PC-9 (cell line): ENCODE measurements at places on chromosomes 4 and X. TPM values are rescaled to one million over a fixed set of nuclear protein-coding genes. Genes with fewer than 3 reads are reported as not detected.

- no peaks in the 10 kb centered on the region for H3K36me3 ChIP-seq
- H3K4me1 ChIP-seq: no peaks in the 10 kb centered on the region
- no peak overlapping the region for H3K4me3 ChIP-seq
- H3K27me3 ChIP-seq: no peaks in the 10 kb centered on the region
Observed at GRCh38 chrX:15574017-15574416, 26.7 kb downstream of the ACE2 start.

The RBM10 gene
- 31.9 and 34.8 TPM in 2 replicates for total RNA-seq

DNA sequence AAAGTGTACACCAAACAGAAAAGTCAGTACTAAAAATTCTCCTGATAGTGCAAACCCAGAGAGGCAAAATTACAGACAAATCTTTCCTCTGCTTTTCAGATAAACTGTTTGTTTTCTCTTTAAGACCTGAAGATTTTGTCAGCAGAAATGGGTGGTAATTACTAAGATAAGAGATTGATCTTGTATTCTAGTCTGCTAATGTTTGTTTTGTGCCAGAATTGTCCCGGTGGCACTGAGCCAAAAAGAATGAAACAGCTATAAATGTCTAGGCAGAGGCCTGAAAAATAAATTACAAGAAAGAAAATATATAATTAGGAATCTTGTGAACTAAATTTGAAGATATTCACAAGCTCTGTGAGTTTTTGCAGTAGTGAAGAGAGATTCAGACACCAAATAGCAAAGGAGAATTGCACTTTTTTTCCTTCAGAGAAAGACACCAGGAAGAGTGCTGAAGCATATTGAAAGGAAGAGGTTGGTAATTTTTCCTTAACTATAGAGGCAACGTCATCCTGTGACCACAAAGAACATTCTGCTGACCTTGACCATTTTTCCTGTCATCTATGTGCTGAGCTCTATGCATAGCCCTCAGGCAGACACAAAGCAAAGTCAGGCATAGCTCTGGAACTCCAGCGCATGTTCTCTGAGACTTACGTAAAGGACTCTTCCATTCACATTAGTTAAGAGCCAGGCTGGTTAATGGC lies 314.5 kb upstream of the RASGEF1B start:
- no peaks in the 10 kb centered on the region for H3K36me3 ChIP-seq
- no peaks in the 10 kb centered on the region for H3K4me1 ChIP-seq
- DNase-seq: no peak
- no peak overlapping the region for H3K27ac ChIP-seq
- no peaks in the 10 kb centered on the region for H3K27me3 ChIP-seq

The BEX1 gene
- not detected in 2 replicates for total RNA-seq

DNA sequence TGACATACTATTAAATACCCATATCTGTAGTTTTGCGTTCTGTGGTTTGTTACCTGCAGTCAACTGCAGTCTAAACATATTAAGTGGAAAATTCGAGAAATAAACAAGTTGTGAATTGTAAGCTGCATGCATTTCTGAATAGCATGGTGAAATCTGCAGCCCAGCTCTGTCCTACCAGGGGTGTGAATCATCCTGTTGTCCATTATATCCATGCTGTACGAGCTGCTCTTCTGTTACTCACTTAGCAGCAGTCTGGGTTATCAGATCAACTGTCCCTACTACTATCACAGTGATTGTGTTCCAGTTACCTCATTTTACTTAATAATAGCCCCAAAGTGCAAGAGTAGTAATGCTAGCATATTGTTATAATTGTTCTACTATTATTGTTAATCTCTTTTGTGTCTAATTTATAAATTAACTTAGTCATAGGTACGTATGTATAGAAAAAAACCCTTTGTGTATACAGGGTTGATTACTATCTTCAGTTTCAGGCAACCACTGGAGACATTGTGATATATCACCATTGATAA lies 173.7 kb upstream of the FAT4 start:
- no peaks in the 10 kb centered on the region for H3K27me3 ChIP-seq
- H3K36me3 ChIP-seq: no peaks in the 10 kb centered on the region
- H3K4me3 ChIP-seq: no peak overlapping the region
- H3K4me1 ChIP-seq: no peaks in the 10 kb centered on the region

- no peak overlapping the region for H3K4me3 ChIP-seq
- DNase-seq: no peak
- H3K27me3 ChIP-seq: no peaks in the 10 kb centered on the region
- H3K4me1 ChIP-seq: peaks cover 4% of the 10 kb centered on the region; the same call in 1 of the 2 replicates
- H3K36me3 ChIP-seq: no peaks in the 10 kb centered on the region
Observed at GRCh38 chr4:151806511-151806927, 45.7 kb upstream of the GATB start.

The FDCSP gene
- total RNA-seq: not detected in 2 replicates

DNA sequence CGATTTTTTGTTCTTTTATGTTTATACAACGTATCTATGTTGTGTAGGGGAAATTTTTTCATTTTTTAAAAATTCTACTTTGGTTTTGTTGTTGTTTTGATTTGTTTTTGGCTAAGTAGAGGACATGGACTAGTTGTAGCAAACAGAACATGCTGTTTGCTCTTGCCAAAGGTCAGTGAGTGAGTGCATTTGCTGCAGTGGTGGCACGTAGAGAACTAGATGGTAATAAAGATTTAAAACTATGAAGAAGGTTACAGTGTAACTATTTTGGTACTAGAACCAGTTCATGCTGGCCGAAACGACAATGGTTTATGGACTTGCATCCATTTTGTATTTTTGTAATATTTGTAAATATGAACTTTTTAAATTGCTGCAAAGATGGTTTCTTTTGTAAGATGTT lies 1.9 kb upstream of the SCML1 start:
- no peaks in the 10 kb centered on the region for H3K36me3 ChIP-seq
- H3K27ac ChIP-seq: no peak overlapping the region
- DNase-seq: no peak
- peaks cover 14% of the 10 kb centered on the region; the same call in 1 of the 2 replicates for H3K4me1 ChIP-seq
- H3K27me3 ChIP-seq: no peaks in the 10 kb centered on the region
- no peak overlapping the region for H3K4me3 ChIP-seq

The GLRA3 gene
- 0.39 TPM in 1 of 2 replicates, not detected in the other for total RNA-seq

- H3K27ac ChIP-seq: no peak overlapping the region
- H3K27me3 ChIP-seq: no peaks in the 10 kb centered on the region
- no peaks in the 10 kb centered on the region for H3K36me3 ChIP-seq
- no peaks in the 10 kb centered on the region for H3K4me1 ChIP-seq
- no peak for DNase-seq
Observed at GRCh38 chr4:61782133-61782532, 582.0 kb downstream of the ADGRL3 start.

The VCX3A gene
- total RNA-seq: 0.85 and 2.3 TPM in 2 replicates

The RIBC1 gene
- total RNA-seq: 2.2 and 4.5 TPM in 2 replicates

The CTAG2 gene
- not detected in 2 replicates for total RNA-seq

DNA sequence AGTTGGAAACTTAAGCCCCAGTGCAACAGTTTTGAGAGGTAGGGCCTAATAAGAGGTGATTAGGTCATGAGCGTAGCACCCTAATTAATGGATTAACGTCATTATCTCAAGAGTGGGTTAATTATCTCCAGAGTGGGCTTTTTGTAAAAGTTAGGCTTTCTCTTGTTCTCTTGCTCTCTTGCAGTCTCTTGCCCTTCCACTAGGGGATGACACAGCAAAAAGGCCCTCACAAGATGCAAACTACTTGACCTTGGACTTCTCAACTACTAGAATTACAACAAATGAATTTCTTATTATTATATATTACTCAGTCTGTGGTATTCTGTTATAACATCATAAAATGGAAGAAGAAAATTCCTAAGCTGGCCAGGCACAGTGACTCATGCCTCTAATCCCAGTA lies 22.1 kb upstream of the NDST3 start:
- H3K4me1 ChIP-seq: no peaks in the 10 kb centered on the region
- H3K36me3 ChIP-seq: no peaks in the 10 kb centered on the region
- no peaks in the 10 kb centered on the region for H3K27me3 ChIP-seq
- H3K27ac ChIP-seq: no peak overlapping the region
- no peak for DNase-seq

DNA sequence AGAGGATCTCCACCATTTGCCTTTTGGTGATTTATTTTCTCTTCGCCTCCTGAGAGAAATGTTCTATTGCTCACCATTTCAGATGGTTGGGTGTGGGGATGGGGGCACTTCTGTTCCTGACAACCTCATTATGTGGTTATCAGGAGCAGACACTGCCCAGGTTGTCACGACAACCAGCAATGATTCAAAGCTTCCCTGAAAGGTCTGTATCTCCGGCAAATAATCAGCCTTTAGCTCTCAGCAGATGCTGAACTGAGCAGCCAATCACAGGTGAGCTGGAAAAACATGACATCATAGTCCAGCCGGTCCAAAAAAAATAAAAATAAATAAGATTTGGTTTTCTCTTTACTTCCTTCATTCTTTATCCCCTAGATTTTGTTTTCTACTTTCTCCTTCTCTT lies 5.5 kb upstream of the PAK3 start:
- no peaks in the 10 kb centered on the region for H3K4me1 ChIP-seq
- H3K27me3 ChIP-seq: peaks cover 36% of the 10 kb centered on the region; the same call in 1 of the 2 replicates
- H3K36me3 ChIP-seq: no peaks in the 10 kb centered on the region
- H3K4me3 ChIP-seq: no peak overlapping the region
- no peak for DNase-seq

GRCh38 chr4:26723216-26723615 lies 137.4 kb upstream of the STIM2 start:
- no peak overlapping the region for H3K4me3 ChIP-seq
- no peaks in the 10 kb centered on the region for H3K36me3 ChIP-seq
- no peaks in the 10 kb centered on the region for H3K27me3 ChIP-seq
- H3K4me1 ChIP-seq: no peaks in the 10 kb centered on the region
- H3K27ac ChIP-seq: no peak overlapping the region
- DNase-seq: no peak

The ZNF141 gene
- total RNA-seq: 12.7 and 12.9 TPM in 2 replicates

The F8A3 gene
- 19.0 and 28.3 TPM in 2 replicates for total RNA-seq

DNA sequence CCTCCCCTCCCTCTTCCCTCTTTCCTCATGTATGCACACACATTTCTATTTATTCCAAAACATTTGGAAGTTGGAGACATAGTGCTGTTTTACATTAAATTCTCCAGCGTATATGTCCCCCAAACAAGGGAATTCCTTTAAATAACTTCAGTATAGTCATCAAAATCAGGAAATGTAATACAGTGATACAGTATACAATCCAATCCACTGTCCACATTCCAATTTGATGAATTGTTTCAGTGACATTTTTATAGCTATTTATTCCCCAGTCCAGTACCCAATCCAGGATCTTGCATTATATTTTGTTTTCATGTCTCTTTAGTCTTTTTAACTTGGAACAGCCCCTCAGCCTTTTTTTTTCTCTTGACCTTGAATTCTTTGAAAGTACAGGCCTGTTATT lies 233.0 kb downstream of the DKK2 start:
- H3K36me3 ChIP-seq: no peaks in the 10 kb centered on the region
- no peak for DNase-seq
- no peak overlapping the region for H3K27ac ChIP-seq
- H3K4me3 ChIP-seq: no peak overlapping the region
- no peaks in the 10 kb centered on the region for H3K4me1 ChIP-seq

The ITM2A gene
- not detected in 2 replicates for total RNA-seq

DNA sequence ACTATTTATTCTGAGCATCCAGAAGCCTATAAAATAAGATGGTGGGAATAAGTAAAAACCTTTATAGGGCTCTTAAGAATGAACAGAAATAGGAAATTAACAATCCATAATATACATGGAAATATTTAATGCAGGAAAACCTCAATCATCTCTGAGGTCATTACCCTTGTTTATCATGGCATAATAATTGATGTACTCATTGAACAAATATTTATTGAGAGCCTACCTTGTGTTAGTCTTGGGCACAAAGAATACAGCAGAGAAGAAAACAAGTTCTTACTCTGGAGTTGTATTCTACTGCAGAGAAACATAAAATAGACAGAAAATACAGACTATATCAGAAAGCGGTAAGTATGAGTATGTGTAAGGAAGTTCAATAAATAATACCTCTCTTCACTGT lies 167.2 kb downstream of the COX18 start:
- no peaks in the 10 kb centered on the region for H3K27me3 ChIP-seq
- no peak for DNase-seq
- H3K27ac ChIP-seq: no peak overlapping the region
- no peaks in the 10 kb centered on the region for H3K4me1 ChIP-seq

GRCh38 chr4:94540476-94540875 lies 88.7 kb downstream of the PDLIM5 start:
- H3K36me3 ChIP-seq: no peaks in the 10 kb centered on the region
- peak overlapping the region; percentile 75 for H3K27ac ChIP-seq
- DNase-seq: peak; percentile 86
- H3K4me3 ChIP-seq: no peak overlapping the region

- no peak for DNase-seq
- H3K27ac ChIP-seq: no peak overlapping the region
- no peaks in the 10 kb centered on the region for H3K4me1 ChIP-seq
- no peaks in the 10 kb centered on the region for H3K27me3 ChIP-seq
Observed at GRCh38 chrX:142446349-142446748, 241.3 kb upstream of the MAGEC2 start.

- no peaks in the 10 kb centered on the region for H3K36me3 ChIP-seq
- H3K4me3 ChIP-seq: no peak overlapping the region
- no peaks in the 10 kb centered on the region for H3K27me3 ChIP-seq
- no peak for DNase-seq
- no peak overlapping the region for H3K27ac ChIP-seq
Observed at GRCh38 chr4:93908778-93909177, 80.2 kb downstream of the ATOH1 start.

DNA sequence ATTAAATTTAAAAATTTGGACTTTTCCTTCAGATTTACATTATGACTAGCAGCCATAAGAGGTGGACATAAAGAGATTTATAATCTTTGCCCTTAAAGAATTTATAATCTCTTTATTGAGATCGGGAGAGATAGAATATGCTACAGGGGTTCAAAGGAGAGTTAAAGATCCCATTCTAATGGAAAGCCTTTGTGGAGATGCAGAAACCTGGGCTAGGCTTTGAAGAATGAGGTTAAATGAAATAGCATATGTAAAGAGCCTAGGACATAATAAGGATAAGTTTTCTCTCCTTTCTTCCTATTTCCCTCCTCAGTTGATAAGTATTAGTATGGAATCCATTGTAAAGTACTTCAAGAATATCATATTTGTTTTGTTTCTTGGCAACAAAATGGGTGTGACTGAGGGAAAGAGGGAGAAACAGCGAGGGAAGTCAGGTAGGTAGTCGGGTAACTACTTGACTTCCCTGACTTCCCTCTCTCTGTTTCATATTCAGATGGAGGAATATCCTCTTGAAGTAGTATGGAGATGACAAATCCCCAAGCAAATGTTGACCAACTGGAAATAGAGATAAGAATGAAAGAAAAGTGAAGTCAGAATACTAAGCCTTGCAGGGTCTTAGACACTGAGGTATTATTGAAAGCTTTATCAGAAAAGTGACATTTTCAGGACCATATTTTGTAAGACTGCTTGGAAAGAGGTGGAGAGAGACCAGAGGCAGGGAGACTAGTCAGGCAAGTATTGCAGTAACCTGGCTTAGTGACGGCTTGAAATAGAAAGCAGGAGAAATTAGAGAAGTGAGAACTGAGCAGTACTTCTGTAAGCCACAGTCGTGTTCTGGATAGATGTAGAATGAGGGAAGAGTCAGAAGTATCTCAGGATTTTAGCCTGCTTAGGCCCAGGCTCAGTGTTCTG lies 82.9 kb downstream of the PDLIM5 start:
- peak overlapping the region; percentile 22; the same call in 1 of the 2 replicates for H3K4me3 ChIP-seq
- H3K27me3 ChIP-seq: no peaks in the 10 kb centered on the region
- no peaks in the 10 kb centered on the region for H3K36me3 ChIP-seq
- DNase-seq: no peak
- peaks cover 36% of the 10 kb centered on the region for H3K4me1 ChIP-seq
- H3K27ac ChIP-seq: peak overlapping the region; percentile 60

The DGKK gene
- total RNA-seq: not detected in 2 replicates
